ENCODE measurements at places on chromosomes 3 and 15.
A peak's percentile ranks its signal among the peaks of the same experiment; 100 is the strongest.

- no peak for DNase-seq
Observed at GRCh38 chr3:150069154-150069527, 98.4 kb upstream of the PFN2 start.

- DNase-seq, result no peak
Observed at GRCh38 chr15:77481670-77482069, 61.0 kb downstream of the HMG20A start.

DNA sequence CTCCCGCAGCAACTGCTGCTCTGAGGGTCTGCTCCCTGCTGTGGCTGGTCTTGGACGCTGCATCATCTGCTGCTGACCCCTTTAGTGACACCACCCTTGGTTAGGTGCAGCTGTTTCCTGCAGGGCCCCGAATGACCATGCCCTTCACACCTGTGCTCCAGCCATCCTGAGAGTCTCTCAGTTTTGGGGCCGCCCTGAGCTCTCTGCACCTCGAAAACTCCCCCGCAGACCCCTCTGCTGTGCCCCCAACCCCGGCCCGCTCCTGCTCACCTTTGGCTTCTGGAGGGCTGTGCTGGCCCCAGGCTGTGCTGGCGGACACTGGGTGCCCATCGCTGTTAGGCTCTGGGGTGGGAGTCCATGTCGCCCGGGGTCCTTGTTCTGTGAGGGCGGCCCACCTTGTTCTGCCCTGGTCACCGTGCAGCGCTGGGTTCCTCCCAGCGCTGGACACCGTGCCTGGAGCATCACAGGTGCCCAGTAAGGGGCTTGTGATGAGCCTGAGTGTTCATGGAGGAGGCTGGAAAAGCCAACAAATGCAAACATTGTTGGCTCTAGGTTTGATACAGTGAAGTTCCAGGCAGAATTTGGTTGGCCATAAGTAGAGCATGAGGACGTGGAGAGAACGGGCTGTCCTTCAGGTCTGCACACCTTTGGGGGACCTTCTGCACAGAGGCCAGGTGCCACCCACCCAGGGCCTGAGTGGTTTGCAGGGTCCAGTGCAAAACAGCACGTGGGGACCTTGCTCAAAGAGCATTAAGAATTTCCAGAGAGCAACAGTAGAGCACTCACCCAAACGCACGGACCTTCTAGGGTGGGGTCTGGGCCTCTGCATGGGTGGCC is 12.3 kb downstream of the ABTB1 start:
- DNase-seq, result no peak

- no peak for DNase-seq
Observed at GRCh38 chr3:123586968-123587367, 2.1 kb upstream of the HACD2 start.

DNA sequence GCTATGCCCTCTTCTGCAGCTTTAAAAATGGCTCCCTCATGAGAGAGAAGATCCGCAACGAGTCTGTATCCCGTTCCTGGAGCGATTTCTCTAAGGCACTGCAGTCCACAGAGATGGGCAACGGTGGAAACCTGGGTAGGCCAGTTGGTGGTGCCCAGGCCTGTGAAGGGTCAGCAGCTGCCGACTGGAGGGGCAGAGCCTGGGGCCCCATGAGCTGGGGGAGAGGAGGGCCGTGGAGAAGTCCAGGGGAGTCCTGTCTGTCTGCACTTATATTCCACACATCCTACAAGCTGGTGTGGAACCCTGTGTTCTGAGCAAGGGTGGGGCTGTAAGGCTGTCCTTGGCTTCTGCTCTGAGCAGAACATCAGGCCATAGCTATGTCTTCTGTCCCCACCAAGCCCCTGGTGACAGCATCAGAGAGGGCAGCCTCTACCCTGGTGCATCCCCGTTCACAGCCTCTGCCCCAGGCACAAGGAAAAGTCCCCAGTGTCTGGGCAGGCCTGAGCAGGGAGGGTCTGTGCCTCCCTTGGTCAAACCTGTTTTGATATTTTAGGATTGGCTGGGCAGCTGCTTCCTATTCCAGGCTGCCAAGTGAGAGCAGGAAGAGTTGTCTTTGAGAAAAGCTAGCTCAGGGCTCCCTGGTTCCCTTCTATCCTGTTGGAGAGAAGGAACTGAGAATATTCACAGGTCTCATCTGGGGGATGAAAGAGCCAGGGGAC is 29.7 kb downstream of the XYLB start:
- no peak for DNase-seq

DNA sequence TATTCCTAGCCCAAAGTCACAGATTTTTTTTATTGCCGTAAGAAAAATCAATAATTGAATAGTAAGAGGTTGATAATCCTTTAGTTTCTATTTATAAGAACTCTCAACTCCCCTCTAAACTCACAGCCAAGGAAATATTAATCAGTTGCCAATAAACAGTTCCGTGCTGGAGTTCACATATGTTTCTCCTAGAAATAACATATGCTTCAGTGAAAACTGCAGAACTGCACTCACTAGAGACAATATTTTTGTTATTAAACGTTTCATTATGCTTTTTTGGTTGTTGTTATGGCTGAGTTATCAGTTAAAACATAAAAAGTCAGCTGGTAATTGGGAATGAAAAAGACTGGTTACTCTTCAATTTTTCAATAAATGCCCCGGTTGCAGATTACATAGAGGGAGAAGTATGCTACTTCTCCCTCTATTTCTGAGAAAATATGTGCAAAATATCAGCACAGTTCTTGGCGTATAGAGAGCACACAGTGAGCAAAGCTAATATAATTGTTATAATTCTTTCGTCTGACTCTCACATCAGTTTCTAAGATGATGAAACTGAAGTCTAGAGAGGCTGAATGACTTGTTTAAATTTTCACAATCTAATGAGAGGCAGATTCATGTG is 781.2 kb upstream of the GRM7 start:
- DNase-seq, result no peak

DNA sequence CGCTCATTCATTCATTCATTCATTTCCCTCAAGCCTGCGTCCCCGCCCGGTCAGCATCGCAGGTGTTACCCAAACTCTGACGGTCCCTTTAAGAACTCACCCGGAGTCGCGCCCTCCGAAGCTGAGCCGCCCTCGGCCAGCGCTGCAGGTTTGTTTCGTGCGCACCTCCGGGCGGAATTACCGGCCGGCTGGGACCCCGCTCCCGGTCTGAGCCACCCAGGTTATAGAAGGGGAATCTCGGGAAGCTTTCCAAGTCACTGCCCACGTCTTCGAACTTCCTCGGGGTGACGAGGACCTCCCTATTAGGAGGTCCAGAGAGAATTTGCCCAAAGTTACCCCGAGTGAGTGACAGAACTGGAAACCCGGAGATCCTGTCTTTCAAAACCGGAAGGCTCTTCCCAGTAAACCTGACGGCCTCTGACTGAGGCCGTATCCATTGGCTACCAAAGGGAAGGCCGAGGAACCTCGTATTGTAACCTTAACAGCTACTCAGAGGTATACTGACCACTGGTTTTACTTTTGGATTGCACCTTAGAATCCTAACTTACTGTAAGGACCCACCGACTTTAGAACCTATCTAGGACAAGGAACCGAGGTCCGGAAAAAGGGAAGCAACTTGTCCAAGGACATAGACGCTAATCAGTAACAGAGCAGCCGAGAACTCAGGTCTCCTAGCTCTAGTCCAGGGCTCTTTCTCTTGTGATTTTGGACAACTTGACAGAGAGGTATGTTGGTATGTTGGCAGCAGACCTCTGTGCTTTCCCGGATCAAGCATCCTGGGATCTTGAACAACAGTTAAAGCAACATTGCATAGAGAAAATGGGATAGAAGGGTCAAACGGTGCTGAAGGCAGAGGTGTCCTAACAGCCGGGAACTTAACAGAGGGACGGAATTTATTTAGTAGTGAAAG is 788 bp upstream of the DLG1 start:
- DNase-seq, result no peak

DNA sequence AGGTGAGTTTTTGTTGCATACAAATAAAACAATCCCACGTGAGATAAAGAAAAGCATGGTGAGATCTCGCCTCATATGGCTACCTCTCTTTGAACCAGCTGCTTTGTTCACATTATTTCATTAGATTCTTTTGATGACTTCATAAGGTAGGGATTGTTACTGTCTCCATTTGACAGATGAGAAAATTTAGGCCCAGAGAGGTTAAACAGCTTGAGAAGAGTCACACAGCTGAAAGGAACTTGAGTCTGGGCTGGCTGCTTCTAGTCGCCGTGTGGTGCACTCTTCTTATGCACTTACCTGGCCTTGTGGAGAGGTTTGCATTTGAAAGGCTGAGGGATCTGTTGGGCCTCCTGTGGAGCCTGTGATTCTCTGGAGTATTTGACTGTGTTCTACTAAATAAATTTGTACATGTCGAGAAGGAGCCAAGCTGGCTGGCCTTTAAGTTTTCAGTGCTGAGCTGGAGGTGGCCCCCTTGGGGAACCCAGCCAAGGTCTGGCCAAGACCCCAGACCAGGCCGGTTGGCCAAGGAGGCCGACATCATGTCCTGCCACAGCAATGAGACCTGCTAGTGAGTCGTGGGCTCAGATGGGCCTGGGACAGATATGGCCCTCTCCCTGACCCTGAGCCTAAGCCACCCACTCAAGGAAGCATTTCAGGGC is 125.1 kb downstream of the SMAD6 start:
- no peak for DNase-seq

DNA sequence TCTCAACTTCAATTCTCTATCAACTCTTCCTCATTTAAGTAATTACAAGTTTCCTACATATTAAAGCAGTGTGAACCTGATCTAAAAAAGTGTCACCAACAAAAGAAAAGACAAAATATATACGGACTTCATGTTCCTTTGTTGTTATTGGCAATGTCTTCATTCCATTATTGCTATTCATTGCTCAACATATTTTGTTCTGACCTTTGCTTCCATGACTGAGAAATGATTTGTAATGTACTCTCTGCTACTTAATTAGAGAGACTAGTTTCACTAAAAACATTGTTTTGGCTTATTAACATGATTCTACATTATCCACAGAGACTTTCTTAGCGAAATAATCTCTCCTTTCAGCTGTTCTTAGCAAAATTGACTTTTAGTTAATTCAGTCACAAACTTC is 657.2 kb upstream of the ROBO1 start:
- DNase-seq, result no peak

GRCh38 chr15:56683908-56684307 is 49.4 kb downstream of the ZNF280D start:
- no peak for DNase-seq

- DNase-seq, result no peak
Observed at GRCh38 chr3:31999907-32000439, 18.4 kb downstream of the ZNF860 start.

- DNase-seq, result no peak
Observed at GRCh38 chr3:172707030-172707429, 3.8 kb downstream of the NCEH1 start.

DNA sequence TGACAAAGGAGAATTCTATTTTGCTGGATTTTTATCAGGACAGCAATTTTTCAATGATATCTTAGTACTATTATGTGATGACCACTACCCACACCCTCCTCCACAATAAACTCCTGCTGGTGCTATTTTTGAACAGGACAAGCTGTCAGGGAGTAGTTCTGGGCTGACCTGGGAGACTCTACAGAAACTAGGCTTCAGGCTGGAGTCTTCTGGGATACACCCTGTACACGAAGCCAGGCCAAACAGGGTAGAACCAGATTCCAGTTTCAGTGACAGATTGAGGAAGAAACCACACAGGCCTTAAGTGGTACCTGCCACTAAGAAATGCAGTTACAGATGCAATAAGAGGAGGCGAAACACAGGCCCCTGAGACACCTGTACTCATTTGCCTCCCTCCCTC is 12.8 kb downstream of the NMNAT3 start:
- DNase-seq, result no peak

DNA sequence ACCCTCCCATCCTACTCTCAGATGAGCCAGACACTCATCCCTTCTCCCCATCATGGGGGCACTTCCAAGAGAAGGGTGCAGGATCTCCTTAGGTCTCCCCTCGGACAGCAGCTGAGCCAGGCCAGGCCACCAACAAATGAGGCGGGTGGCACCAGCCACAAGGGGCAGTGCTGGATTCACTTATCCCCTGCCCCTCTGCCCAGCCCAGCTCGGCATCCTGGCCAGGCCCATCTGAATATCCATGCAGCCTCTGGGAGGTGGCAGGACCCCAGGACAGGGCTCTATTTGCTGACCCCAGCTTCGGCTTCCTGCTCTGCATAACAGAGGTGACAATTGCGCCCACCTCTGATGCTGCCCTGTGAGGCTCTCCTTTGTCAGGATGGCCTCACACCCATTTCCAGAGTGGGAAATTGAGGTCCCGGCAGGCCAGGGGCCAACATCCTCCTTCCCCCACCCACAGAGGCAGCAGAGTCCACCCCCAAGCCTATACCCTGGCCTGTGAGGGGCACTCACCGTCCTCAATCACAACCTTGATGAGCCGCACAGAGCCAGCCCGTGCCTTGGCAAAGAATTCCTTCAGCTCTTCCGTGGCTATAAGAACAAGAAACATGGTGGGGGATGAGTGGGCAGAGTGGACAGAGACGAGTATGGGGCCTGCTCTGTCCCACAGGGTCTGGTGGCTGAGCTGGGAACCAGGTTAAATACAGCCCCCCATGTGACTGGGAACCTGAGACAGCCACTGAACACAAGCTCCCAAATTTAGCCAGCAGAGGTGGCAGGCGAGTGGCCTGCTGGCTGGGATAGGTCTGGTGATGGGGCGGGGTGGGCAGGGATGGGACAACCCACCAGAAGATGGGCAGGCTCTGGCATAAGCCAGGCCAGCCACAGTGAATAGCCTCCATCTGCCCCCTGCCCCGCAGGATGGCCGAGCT is 4.2 kb downstream of the TWF2 start:
- no peak for DNase-seq

GRCh38 chr3:49654955-49655556 is 19.1 kb upstream of the APEH start:
- DNase-seq, result no peak

- DNase-seq, result no peak
Observed at GRCh38 chr3:20023623-20024405, 11.8 kb upstream of the PP2D1 start.

GRCh38 chr3:115217678-115218451 is 70.8 kb upstream of the ZBTB20 start:
- peak; percentile 53 for DNase-seq

- no peak for DNase-seq
Observed at GRCh38 chr3:164155400-164155799, 922.9 kb downstream of the SI start.

DNA sequence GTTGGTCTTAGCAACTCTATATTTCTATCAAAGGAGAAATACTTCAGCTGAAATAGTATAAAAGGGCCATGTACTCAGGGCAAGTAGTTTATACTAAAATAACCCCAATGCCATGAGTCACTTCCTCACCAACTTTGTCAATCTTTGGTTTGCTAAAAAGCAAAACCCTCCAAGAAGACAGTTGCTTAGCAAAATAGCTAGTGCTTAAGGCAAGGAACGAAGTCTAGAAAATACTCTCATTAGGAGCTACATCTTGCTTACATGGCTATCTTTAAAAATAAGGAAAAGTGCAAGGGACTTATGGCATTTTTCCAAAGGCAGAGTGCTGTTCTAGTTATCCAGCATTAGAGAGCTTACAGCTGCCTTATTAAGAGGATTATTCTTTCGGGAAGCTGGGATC is 28.4 kb downstream of the P3H2 start:
- peak; percentile 34 for DNase-seq

- no peak for DNase-seq
Observed at GRCh38 chr15:93467337-93467736, 378.3 kb upstream of the RGMA start.
